ENCODE measurements at places on chromosomes 1 and 21.
A peak's percentile ranks its signal among the peaks of the same experiment; 100 is the strongest.

- DNase-seq: no peak
Measured at GRCh38 chr1:173383351-173383750, 93.8 kb upstream of the PRDX6 start.

- peak; percentile 30 for DNase-seq
Measured at GRCh38 chr1:185441605-185442004, 124.6 kb upstream of the IVNS1ABP start.

GRCh38 chr1:221998186-221998612 lies 256.3 kb upstream of the DUSP10 start:
- DNase-seq: no peak

DNA sequence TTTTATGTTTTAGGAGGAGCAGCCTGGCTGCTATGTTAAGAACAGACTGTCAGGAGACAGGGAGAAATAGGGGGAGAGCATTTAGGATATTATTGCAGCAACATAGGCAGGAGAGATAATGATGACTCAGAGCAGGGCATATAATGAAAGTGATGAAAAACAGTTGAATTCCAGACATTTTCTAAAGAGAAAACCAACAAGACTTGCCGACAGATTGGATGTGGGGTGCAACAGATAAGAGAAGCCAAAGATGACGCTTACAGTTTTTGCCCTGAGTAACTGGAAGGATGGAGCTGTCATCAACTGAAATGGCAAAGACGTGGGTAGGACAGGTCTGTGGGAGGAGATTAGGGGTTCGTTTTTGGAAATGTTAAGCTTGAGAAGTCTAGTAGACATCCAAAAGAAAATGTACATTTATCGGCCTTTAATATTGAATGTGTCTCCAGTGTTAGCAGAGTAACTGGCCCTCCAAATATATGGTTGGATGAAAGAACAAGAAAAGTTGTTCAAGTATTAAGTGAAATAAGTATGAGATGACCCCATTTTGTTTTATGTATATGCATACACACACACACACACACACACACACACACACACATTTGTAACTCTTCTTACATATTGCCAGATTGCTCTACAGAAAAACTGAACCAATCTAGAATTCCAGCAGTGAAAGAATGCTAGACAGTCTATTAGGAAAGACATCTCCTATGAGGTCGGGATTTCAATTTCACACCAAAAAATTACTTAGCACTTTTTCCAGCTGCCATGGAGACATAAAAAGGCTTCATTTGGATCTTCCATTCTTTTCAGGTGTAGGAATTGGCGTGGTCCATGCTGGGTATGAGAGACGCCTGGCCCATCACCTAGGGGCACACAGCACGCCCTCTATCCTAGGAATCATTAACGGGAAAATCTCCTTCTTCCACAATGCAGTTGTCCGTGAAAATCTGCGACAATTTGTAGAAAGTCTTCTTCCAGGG lies 17.2 kb downstream of the DNAJC16 start:
- DNase-seq: no peak

GRCh38 chr1:58361134-58361533 lies 185.4 kb downstream of the OMA1 start:
- DNase-seq: no peak

- no peak for DNase-seq
Measured at GRCh38 chr1:45793942-45794604, 9.3 kb upstream of the MAST2 start.

GRCh38 chr21:42233067-42233961 lies 14.4 kb downstream of the ABCG1 start:
- peak; percentile 58 for DNase-seq

DNA sequence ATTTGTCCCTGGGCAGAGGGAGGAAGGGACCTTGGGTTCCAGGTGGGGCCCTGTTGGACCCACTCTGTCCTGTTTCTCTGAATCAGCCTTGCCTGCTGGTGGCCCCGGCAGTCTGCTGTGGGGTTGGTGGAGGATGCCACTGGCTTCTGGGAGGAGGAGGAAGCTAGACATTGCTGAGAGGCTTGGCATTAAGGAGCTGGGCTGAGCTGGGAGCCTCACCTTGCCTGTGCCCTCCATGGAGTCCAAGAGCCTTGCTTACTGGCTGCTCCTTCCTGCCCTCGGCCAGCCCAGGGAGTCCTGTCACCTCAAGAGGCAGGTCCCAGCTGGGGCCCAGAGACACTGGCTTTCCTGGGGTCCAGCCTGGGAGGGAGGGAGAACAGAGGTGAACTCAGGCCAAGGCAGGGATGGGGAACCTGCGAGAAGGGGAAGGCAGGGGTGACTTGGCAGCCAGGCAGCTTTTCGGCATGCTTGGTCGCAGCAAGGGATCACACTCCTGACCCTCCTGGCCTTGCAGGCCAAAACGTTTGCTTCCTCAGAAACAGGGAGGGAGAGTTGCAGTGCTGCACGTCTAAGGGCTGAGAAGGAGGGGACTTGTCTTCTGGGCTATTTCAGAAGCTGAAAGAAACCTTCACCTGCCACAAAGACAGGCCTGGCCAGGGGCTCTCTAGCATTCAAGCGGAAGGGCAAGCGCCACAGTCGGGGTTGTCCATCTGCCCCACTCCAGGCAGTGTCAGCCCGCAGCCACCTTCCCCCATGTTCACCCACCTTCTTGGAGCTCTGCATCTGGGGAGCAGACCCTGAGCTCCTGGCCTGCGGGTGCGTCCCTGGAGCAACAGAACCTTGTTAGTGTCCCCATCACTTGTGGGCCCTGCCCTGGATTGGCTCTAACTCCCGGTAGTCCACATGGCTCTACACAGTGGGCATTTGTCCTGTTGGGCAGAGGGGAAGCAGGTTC lies 8.9 kb downstream of the TMEM201 start:
- no peak for DNase-seq

DNA sequence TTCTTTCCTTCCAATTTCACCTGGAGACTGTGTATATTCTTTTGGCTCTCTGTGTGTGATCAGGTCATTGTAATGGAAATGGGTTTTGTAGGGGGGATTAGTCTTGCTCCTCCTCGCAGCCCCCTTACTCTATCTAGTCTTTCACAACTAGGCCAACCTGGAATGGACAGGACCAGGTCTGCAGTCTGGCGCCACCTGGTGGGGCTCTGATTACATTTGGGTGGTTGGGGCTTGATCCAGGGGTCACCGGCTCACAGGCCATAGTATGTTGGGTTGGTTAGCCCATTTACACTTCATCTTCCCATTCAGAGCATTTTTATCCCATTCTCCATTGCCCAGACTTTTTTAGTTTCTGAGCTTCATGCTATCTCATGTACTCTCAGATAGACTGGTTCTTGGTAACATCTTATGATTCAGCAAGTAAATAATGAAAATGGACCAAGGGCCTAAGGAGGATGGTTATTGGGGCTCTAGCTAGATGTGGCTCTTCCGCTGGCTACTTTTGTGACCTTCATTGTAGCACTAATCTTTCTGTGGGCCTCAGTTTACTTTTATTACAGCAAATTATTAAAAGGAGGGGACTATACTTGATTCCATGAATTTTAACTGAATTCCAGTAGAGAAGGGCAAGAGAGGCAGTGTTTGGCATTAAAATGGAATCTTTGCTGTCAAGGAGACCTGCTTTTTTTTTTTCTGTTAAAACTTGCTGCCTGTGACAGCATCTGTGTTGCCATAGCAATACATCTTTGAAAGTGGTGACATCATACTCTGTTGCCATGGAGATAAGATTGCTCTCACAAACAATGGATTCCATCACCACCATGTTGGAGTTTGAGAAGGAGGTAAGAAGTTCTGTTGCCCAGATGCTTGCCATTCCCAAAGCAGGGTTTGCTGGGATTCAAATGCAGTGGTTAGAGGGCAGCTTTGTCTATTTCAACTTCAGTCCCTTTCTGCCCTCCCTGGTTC lies 150.1 kb downstream of the PLXNA2 start:
- DNase-seq: peak; percentile 79

GRCh38 chr1:87147851-87148250 lies 180.8 kb upstream of the LMO4 start:
- no peak for DNase-seq

- no peak for DNase-seq
Measured at GRCh38 chr1:111141245-111142220, 1.5 kb downstream of the CEPT1 start.

DNA sequence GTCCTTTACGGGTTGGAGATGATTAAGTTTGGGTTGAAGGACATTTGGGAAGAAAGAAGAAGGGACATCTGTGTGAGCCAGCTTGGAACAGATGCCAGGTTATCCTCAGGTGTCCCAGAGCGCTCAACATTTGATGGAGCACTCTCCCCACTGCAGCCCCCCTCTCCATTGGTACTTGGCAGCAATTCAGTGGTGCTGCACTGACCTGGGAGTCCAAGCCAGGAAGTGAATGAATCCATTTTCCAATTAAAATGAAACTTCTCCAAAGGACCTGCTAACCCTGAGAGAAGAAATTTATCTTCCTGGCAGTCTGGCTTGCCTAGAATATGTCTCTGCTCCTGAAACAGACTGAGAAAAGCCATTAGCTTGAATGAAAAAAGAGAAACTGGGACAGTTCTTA lies 67.1 kb downstream of the FGGY start:
- no peak for DNase-seq

DNA sequence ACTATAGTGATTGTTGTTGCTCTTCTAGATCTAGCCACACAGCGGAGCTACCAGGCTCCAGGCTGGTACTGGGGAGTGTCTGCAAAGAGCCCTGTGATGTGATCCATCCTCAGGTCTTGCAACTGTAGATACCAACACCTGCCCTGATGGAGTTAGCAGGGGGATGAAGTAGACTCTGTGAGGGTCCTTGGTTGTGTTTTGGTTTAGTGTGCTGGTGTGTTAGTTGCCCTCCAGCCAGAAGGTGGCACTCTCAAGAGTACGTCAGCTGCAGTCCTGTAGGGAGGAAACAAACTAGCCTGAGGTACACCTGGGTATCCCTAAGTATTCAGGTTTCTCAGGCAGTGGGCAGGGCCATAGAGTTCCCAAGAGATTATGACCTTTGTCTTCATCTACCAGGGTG lies 81.2 kb upstream of the TMPRSS2 start:
- no peak for DNase-seq

GRCh38 chr1:153535242-153536011 lies at the start of gene S100A6:
Gene S100A6, minus strand, starts transcription at chr1:153535991. Its CDS starts 652 bp downstream, at chr1:153535339.
- no peak for DNase-seq

- no peak for DNase-seq
Measured at GRCh38 chr1:161982507-161982895, 41.2 kb downstream of the OLFML2B start.

DNA sequence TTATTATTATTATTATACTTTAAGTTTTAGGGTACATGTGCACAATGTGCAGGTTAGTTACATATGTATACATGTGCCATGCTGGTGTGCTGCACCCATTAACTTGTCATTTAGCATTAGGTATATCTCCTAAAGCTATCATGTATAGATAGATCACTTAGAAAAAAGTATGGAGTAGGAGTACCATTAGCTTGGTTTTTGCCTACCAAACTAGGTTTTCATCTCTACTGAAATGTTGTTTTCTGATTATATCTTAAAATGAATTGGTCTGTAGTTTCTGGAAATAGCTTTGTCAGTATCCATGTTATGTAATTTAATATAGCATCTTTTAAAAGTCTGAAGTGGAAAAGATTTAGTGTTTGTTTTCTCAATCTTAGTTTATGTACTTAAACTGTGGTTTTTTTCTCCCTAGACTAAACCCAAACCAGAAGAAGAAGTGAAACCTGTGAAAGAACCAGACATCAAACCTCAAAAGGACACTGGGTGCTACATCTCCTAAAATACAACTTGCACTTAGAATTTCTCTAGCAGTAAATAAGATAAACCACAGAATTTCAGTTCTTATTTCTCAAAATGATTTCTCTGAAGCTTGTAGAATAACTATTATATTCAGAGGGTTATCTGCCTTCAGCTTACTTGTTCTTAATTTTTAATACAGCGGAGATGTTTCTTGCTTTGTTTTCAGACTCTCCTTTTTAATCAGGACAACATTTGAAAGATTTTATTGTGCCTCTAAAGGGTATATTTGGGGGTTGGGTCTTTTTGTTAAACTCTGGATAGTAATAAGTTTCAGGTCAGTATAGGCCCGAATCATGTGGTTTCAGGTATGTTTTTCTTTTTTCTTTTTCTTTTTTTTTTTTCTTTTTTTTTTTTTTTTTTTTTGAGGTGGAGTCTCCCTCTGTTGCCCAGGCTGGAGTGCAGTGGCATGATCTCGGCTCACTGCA lies 4.5 kb upstream of the FAM177B start:
- DNase-seq: no peak

GRCh38 chr1:159532922-159533321 lies 2.9 kb downstream of the OR10J5 start:
- no peak for DNase-seq

- no peak for DNase-seq
Measured at GRCh38 chr21:15301736-15302135, 236.9 kb upstream of the NRIP1 start.

GRCh38 chr1:54108156-54108555 lies 44.6 kb downstream of the CDCP2 start:
- no peak for DNase-seq

DNA sequence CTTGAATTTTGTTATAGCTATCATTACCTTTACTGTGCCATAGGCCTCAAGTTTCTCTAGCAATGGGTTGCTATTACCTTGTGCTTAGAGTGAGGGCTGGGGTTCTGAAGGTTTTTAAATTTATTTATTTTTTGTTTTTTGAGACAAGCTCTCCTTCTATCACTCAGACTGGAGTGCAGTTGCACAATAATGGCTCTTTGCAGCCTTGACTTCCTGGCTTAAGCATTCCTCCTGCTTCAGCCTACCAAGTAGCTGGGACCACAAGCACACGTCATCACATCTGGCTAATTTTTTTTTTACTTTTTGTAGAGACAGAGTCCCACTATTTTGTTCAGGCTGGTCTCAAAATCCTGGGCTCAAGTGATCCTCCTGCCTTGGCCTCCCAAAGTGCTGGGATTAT lies 41.5 kb downstream of the SNX27 start:
- DNase-seq: no peak

- peak; percentile 76 for DNase-seq
Measured at GRCh38 chr1:209884665-209885117, 53.3 kb upstream of the SYT14 start.

- DNase-seq: no peak
Measured at GRCh38 chr1:202659541-202659940, 50.7 kb downstream of the SYT2 start.

GRCh38 chr1:39328095-39328494 lies 123.6 kb downstream of the MACF1 start:
- no peak for DNase-seq

DNA sequence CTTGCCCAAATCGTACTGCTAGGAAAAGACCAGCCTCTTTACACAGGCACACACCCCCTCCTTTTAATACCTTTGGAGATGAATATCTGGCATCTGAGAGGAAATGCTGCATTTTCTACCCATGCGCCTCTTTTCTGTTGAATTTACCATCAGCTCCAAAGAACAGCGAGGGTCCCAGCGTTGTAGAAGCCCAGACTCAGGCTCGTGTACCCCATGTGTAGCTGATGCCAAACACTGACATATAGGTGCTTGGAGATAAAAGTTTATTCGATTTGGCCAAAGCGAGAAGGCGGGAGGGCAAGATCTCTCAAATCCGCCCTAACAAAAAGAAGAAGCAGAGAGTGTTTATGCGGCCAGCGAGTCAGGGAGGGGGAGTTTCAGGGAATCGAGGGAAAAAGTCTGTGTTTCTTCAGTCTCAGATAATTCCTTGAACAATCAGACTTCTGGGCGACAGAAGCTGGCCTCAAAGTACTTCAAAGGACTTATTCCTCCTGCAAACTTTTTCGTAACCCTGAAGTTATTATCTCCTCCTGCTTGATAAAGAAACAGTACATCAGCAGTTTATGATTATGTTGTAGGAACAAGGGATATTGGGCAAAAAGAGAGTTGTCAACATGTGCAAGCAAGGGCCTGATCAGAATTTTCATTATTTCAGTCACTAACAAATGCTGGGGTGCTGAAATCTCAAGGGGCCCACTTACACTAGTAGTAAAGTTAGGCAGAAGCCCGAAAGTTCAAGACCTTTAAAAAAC lies 642 bp upstream of the CREG1 start:
- DNase-seq: no peak

GRCh38 chr1:224199679-224200078 lies 16.6 kb downstream of the DEGS1 start:
- DNase-seq: no peak

All from eye (tissue), 1 donor.